CD8-positive, alpha-beta memory T cell (primary cell): ENCODE measurements at places on chromosomes 7 and 10. TPM values are rescaled to one million over a fixed set of nuclear protein-coding genes. Genes with fewer than 3 reads are reported as not detected.
A peak's percentile ranks its signal among the peaks of the same experiment; 100 is the strongest.

GIMAP1 gene
- 86.1 TPM for polyA plus RNA-seq

AGR2 gene
- polyA plus RNA-seq: not detected

ZP3 gene
- polyA plus RNA-seq: 2.2 TPM

FEZF1 gene
- not detected for polyA plus RNA-seq

ASAH2 gene
- 0.94 TPM for polyA plus RNA-seq

GIMAP2 gene
- polyA plus RNA-seq: 88.0 TPM

CRHR2 gene
- not detected for polyA plus RNA-seq

TCF7L2 gene
- polyA plus RNA-seq: 1.8 TPM

GJD4 gene
- polyA plus RNA-seq: not detected

MRC1 gene
- not detected for polyA plus RNA-seq

SLC26A5 gene
- polyA plus RNA-seq: not detected

DNA sequence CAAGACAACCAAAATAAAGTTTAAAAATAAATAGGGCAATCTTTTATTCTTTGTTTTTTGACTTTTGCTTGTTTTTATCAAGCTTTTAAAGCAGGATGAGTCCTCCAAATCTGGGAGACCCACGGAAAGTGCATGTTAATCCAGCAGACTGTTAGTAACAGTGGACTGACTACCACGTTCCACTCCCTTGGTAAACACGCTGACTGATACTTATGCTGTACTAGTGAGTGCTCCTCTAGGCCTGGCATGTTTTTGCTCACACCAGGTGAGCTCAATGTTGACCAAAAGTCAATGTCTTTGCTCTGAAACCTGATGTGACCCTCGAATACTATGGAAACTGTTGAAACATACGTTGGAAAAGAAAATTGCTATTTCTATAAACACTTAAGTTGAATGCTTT is 88.4 kb downstream of the KIAA1549 start:
- no peak for DNase-seq

GRCh38 chr7:16026253-16027020 is 340.0 kb upstream of the MEOX2 start:
- DNase-seq: no peak

DNA sequence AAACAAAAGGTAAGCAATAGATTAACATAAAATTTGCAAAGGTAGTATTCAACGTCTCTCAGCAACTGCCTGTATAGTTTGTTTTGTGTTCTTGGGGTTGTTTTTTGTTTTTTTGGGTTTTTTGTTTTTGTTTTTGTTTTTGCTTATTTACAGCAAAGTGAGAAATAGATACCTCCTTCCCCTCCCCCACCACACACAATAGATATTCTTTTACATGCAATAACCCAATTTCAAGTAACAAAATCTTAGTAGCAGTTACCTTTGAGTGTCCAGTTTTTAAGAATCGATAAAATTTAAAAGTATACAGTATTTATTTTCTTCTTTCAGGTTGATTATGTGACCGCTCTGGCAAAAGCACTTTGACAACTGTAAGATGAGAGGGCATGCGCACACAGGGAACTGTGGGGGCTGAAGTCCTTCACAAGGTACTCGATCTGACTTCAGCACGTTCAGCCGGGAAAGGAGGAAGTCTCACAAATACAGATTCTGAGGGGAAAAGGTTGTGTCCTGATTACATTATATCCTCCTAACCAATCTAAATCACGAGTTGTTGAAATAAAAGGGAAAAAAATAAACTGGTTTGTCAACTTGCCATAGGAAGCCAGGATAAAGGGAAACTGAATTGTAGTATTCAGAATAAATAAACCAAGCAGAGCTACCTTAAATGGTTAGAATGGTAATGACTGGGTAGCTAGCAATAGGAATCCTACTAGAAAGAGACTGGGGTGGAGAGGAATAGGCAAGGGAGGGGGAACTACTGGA is 47.8 kb downstream of the CPEB3 start:
- DNase-seq: peak; percentile 24

GRCh38 chr10:49768731-49769130 is 6.6 kb upstream of the OGDHL start:
- no peak for DNase-seq

DNA sequence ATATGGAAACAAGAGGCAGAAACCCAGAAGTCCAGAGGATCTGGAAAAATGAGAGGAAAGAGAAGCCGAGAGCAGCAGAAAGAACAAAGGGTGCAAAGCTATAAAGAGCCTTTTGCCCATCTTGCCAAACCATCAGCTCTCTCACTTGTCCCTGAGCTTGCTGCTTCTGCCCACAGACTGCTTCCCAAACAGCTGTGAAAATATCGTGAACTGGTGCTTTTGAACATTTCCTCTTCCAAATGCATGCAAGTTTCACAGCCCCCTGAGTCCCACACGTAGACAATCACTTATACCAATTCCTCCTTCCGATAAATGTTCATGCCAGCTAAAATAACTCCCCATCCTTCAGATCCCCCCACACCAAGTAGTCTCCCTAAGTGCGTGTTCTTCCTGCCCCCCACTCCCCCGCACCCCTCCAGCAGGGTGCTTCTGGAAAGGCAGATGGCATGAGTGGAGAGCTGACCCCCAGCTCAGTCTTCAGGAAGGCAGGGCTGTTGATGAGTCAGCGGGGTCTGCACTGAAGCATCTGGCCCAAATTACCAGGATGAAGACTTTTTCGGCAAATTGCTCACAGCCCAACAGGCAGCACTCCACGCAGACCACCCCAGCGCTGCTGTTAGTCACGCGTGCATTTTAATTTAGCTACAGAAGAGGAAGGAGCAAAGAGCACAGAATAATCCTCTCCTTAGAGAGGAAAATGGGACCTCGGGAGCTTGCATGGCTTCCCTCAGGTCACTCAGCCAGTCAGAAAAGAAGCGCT is 76.1 kb upstream of the KCNMA1 start:
- no peak for DNase-seq

DNA sequence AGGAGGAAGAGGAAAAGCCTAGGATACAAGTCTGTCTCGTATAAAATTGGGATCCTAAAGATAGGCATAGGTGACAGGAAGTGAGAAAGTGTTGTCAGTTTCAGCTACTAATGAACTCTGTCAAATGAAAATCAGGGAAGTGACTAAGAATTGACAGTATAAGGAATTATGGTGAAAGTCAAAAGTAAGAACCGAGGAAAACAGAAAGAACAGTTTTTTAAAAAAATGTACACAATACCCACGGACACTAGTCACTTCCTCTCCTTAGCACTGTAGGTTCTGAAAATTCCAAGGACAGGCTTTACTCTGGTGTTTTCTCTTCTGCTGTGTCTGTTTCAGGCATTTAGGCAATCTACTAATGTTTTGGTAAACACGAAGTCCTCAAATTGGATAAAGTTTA is 42.3 kb downstream of the ATAD1 start:
- DNase-seq: no peak

- DNase-seq: no peak
These were observed 16.3 kb upstream of the MYL7 start for GRCh38 chr7:44157116-44158080.

DNA sequence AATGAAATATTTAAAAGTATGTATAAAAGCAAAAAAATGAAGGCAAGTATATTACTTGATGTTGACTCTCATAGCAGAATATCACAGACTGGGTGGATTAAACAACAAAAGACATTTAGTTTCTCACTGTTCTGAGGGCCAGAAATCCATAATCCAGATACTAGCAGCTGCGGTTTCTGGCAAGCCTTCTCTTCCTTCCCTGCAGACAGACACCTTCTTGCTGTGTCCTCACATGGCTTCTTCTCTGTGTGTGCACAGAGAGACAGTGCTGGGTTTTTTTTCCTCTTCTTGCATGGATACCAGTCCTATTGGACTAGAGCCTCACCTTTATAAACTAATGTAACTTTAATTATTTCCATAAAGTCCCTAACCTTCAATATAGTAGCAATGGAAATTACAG is 127.9 kb upstream of the AKR1E2 start:
- no peak for DNase-seq

- no peak for DNase-seq
These were observed 259.3 kb upstream of the TMEM72 start for GRCh38 chr10:44651834-44652233.

DNA sequence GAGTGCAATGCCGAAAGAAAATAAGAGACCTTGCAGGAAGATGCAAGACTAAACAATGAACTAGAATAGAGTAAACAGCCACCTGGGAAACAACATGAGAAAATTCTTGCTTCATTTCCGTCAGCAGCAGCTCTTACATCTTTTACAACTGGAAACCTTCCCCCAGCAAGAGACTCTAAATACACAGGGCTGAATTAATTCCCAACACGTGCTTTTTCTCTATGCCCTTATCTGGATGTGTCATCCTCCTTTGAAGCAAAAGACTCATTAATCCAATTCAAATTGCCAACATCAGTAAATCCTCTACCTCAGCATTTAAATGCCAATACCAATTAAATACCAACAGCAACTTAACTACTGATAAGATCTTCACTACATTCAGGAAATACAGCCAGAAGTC is 99.0 kb upstream of the PDE1C start:
- no peak for DNase-seq

DNA sequence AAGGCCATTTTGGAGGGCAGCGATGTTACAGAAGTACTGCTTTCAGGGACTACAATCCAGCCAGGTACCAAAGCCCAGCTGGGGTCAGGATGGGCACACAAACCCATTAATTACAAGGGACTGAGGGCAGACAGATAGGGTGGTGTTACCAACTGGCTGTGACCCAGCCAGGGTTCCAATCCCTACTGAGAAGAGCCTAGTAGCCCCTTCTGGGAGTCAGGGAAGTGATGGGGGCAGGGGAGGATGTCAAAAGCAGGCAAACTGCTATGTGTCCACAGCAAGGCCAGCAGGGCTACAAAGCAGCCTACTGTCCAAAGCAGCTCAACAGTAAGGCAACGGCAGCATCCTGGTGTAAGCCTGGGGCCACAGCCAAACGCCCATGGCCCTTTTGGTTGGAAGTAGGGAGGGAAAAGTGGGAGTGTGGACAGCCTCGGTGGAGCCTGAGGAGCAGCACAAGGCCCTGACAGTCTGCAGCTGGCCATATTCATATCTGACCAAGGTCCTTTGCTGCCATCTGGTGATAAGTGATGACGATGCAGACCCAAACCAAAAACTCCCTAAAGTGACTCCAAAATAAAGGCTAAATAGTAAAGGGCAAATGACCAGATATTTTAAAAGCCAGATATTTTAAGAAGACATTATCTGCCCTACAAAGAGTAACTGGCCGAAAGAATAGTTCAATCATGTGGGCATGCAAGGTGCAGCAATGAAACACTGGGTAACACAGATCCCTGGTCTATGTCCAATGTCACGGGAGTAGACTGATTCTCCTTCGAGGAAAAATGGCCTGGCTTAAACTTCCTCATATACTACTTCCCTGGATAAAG is 56.9 kb downstream of the XPNPEP1 start:
- no peak for DNase-seq

DNA sequence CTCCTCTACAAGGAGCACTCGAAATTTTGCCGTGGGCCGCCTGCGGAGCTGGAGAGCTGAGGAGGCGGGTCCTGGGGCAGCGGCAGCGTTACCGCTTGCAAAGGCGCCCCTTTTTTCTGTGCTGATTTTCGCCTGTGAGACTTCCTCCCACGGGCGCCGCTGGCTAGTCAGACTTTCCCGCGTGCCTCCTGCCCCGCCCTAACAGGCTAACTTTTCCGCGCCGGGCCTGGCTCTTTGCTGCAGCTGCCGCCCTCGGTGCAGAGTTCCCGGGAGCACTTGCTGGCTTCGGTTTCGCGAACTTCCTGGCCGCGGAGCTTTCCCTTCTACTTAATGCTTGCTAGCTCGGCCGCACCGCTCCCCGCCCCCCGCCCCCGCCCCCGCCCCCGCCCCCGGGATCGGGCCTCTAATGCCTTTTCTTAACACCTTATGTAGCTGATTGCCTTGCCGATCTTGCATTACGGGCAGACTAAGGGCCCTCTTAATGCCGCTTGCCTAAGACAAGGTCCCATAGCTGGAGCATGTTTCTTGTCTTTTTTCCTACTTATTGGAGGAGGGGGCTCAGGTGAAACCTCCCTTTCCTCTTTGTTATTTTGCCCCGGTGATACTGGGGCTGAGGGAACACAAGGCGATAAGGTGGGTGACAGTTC is 37.9 kb upstream of the RASGEF1A start:
- peak; percentile 38 for DNase-seq

GRCh38 chr7:112484671-112485167 is 3.9 kb downstream of the LSMEM1 start:
- no peak for DNase-seq

DNA sequence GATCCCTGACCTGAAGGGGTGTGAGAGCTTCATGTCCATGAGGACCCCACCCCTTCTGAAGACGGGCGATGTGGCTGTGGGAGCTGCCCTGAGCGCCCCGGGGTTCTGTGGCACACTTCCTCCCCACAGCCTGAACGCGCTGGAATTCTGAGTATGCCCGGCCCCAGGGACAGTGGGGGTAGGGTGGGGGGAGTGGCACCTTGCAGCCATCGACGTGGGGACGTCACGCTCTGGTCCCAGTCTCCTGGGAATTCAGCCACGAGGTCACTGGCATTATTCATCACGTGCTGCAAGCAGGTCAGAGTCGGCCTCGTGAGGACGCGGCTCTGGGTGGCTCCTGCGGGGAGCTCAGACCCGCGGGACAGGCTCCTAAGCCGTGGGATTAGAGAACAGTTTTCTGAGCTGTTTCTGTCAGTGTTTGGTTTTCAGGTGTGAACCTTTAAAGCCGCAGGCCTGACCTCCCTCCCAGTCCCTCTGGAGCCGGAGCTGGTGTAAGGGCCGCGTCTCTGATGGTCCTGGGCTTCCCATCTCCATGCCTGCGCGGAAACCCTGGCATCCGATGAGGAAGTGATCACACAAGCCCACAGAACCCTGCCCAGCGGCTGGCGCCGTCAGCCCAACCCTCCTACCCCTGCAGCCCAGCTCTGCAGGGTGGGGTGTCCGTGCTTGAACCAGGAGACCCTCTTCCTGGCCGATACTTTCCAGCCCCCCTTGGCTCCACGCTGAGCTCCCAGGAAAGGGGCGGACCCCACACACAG is 16.1 kb downstream of the GPR146 start:
- no peak for DNase-seq

GRCh38 chr10:129045599-129045998 is 421.4 kb upstream of the MGMT start:
- no peak for DNase-seq

GRCh38 chr7:148485618-148486017 is 104.9 kb upstream of the C7orf33 start:
- DNase-seq: no peak

GRCh38 chr10:78902815-78903214 is 166.0 kb upstream of the ZMIZ1 start:
- no peak for DNase-seq

- DNase-seq: no peak
These were observed 439.4 kb upstream of the FOXK1 start for GRCh38 chr7:4242706-4243105.

GRCh38 chr10:96747734-96748550 is 27.6 kb upstream of the PIK3AP1 start:
- DNase-seq: no peak

- DNase-seq: no peak
These were observed 280.5 kb downstream of the KCND2 start for GRCh38 chr7:120553491-120553890.

GRCh38 chr7:128705891-128706333 is 33.2 kb upstream of the CALU start:
- DNase-seq: no peak

- DNase-seq: no peak
These were observed 172.5 kb upstream of the SVIL start for GRCh38 chr10:29807163-29807806.
